ENCODE measurements at places on chromosomes 1 and 21.
A peak's percentile ranks its signal among the peaks of the same experiment; 100 is the strongest.

GRCh38 chr1:56414728-56415224 lies 164.6 kb downstream of the PLPP3 start:
- no peak for DNase-seq

DNA sequence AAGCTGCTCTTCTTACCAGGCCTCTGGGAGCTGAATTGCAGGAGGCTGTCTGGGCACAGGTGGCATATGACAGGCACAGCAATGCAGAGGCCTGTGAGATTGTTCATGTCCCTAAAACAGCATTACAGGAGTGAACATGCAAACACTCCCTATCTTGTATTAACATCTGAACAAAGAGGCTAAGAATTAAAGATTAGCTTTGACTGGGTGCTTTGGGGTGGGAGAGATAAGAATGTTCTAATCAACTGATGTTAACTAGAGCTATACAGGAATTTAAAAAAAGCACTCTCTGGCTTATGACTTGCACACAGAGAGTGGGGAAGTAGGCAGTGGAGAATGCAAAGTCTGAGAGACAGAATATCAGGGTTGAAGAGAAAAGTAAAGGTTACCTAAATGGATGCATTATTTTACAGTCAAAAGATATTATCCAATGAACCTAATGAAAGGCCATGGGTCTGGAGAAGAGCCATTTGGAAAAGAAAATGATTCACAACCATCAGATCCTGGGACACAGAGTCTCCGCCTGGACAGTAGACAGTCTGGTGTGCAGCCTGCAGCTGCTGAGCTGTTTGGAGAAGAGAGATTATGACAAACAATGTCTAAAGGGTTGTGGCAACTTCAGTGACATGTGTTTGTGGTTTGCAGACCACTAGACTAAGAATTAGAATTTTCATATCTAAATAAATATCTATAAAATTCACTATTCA lies 20.2 kb downstream of the DPT start:
- DNase-seq = no peak

- DNase-seq = peak; percentile 78
These were observed at the start of gene MEGF6 for GRCh38 chr1:3611170-3612019. MEGF6 (minus strand) TSS chr1:3611508; CDS start chr1:3611268, 240 bp downstream.

GRCh38 chr21:18716578-18717138 lies 313.1 kb upstream of the TMPRSS15 start:
- no peak for DNase-seq

GRCh38 chr1:20078171-20078651 lies 8.2 kb downstream of the PLA2G5 start:
- DNase-seq = no peak

DNA sequence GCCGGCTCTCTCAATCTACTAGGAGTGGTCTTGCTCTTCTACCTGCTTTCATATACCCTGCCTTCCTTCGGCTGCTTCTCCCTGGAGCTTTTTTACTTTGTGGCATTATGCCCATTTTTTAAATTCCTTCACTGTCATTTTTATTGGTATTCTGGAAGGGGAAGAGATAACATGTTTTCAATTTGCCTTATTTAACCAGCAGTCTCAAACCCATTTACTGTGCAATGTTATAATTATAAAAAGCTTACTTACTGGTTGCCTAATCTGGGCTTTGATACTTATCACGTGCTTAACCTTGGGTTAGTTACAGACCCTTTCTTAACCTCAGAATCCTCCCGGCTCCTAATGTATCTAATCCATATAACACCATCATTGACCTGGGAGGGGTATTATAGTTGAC lies 128.1 kb downstream of the SIPA1L2 start:
- DNase-seq = no peak

DNA sequence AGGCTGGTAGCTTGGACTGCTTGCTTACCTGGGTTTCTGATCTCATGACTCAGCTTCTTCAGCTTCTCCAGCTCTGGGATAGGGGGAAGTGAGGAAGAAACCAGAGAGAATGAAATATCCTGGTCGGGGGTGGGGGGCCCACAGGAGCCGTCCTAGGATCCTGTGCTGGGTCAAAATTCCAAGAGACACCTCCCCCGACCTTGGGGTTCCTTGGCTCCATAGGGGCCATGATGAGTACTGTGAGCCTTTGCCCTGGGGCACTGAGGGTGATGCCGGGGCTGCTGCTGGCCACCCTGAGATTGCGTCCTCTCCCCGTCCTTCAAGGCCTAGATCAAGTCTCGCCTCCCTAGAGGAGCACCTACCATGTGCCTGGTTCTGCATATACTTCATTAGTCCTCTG lies 40.0 kb downstream of the MYOM3 start:
- no peak for DNase-seq

GRCh38 chr1:145985502-145986439 lies 10.6 kb downstream of the TXNIP start:
- no peak for DNase-seq

DNA sequence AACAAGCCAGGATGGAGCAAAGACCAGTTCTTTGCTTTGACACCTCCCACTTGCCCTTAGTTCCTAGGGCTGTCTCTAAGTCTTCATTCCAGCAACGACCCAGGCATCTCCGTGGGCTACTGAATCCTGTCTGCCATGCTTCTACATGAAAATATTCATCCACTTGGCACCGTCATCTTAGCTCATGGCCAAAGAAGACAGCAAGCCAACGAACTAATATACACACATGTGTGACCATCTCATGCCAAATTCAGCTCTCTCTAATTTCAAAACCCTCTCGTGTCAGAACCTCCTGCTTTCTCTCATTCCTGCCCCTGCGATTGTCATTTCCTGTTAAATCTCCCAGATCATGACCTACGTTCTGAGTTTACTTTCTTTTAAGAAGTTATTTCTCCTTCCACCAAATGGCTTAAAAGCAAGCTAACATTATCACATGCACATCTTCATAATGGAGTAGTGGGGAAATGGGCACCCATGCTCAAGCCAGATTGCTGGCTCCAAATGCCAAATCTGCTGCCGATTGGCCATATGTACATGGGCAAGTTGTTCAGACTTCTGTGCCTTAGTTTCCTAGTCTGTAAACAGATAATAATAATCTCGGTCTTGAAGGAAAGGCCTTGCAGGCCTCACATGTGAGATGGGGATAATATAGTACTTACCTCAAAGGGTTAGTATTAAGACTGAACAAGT lies 373.4 kb downstream of the USH2A start:
- no peak for DNase-seq

GRCh38 chr1:172144445-172145061 lies 275.9 kb upstream of the C1orf105 start:
- no peak for DNase-seq

GRCh38 chr1:234337233-234337632 lies 36.0 kb upstream of the COA6 start:
- no peak for DNase-seq

GRCh38 chr1:245591346-245592188 lies 436.8 kb downstream of the KIF26B start:
- DNase-seq = no peak

- peak; percentile 81 for DNase-seq
These were observed 5.5 kb upstream of the FOXD2 start for GRCh38 chr1:47432071-47433036.

- no peak for DNase-seq
These were observed 72.6 kb upstream of the AJAP1 start for GRCh38 chr1:4581807-4582206.

GRCh38 chr1:183814121-183814681 lies 9.3 kb downstream of the RGL1 start:
- DNase-seq = no peak

DNA sequence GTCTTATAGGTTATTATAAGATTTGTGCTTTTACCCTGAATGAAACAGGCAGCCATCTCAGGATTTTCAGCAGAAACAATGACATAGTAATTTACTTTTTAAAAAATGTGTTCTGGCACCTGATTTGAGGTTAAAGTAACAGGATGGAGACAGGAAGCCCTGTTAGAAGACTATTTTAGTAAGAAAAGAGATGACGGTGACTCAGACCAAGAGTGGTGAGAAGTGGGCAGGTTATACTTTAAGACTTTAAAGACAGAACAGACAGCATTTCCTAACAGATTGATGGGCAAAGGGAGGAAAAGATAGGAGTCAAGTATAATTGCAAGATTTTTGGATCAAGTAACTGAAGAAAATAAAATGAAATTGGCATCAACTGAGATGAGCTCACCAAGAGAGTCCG lies 436.8 kb upstream of the NR5A2 start:
- DNase-seq = no peak

- no peak for DNase-seq
These were observed 20.0 kb downstream of the ADAMTS5 start for GRCh38 chr21:26946744-26947446.

- no peak for DNase-seq
These were observed 275.0 kb downstream of the HMCN1 start for GRCh38 chr1:186009039-186009737.

- no peak for DNase-seq
These were observed 3.8 kb downstream of the ZNF644 start for GRCh38 chr1:91018006-91018405.

- DNase-seq = no peak
These were observed 4.8 kb upstream of the CHIA start for GRCh38 chr1:111285879-111286278.

DNA sequence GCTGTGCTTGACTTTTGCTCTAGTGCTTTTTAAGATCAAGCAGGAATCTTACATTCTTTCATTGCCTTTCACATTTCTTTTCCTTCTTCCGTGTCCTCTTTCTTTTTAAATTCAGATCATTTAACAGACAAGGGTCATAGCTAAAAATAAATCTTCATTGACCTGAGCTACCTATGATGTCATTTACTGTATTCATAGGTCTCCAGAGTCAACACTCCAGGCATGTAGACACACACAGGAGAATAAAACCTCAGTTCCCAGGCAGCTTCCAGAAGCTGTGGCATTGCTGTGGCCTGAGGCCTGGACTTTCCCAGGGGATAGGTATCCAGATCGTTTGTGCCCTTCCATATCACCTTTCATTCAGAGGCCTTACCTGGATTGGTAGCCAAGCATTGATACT lies 38.5 kb upstream of the ENAH start:
- DNase-seq = no peak

DNA sequence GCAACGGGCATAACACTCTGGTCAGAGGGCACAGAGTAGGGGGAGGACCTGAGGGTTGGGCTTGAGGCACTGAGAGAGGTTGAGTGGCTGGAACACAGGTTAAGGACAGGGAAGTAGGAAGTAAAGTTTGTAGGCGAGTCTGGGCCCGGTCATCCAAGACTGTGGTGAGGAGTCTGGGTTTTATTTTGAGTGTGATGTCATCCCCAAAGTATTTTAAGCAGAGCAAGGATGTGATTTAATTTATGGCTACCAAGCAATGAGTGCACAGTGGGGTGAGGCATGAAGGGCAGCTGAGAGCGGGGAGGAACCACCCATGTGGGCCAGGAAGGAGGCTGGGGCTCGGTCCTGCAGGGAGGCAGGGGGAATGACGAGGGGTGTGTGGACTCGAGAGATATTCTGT lies 11.2 kb upstream of the VWA5B1 start:
- no peak for DNase-seq

DNA sequence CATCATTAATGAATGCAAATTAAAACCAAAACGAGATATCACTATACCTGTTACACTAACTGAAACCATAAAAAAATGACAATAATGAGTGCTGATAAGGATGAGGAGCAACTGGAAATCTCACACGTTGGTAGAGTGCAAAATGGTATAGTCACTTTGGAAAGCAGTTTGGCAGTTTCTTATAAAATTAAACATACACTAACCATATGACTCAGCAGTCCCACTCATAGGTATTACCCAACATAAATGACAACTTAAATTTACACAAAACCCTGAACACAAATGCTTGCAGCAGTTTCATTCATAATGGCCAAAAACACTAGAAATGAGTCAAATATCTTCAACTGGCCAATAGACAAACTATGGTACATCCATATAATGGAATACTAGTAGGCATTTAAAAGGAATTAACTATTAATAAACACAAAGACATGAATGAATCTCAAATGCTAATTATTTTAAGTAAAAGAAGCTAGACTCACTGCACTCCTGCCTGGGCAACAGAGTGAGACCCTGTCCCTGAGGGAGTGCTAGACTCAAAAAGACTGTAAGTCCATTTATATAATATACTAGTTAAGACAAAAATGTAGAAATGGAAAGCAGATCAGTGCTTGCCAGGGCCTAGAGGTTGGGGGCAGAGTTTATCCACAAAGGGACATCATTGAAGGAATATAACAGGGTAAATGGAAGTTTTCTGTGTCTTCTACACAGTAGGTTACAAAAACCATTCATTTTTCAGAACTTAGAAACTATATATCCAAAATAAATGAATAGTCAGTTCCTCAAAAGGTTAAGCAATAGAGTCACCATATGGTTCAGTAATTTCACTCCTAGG lies 77.4 kb downstream of the EIF4G3 start:
- no peak for DNase-seq

DNA sequence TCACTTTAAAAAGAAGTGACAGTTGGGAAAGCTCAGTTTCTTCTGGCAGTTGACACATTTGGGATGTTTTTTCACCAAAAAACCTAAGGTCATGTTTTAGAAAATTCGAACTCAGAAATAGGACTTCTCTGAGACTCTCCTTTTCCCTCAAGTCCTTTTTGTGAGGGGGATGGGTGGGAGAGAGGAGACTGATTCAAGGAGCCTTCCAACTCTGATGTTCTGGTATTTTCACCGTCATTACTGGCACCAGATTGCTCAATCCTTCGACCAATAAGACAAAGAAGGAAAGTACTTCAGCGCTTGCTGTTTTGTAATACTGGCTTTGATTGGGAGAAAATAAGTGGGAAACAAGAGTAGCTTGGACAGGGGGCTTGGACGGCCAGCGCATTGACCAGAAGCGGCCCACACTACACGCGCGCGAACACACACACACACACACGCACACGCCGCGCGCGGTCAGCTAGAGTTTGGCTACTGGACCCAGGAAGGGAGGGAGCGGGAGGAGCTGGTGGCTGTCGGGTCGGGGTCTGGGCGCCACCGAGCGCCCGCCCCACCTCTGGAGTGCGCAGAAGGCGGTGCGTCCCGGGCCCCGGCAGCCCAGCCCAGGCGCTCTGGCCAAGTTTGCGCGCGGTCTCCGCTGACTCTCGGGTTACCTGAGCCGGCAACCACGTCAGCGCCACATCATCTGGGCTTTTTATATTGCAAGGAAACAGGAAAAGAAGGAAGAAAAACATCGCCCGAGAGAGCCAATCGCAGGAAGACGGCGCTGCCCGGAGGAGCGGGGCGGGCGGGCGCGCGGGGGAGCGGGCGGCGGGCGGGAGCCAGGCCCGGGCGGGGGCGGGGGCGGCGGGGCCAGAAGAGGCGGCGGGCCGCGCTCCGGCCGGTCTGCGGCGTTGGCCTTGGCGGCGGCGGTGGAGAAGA lies at the start of gene KCNK1:
KCNK1 (plus strand) TSS at position 855 of the 921 bp plus-strand sequence; CDS start at position 921, 66 bp downstream.
- DNase-seq = peak; percentile 62
